ENCODE measurements at places on chromosomes 6 and 20. TPM values are rescaled to one million over a fixed set of nuclear protein-coding genes. Genes with fewer than 3 reads are reported as not detected.

- DNase-seq = no peak
Measured at GRCh38 chr6:44042989-44043478, 84.2 kb downstream of the MRPL14 start.

- peak; percentile 84 for DNase-seq
Measured at GRCh38 chr6:82144852-82145340, 102.6 kb downstream of the IBTK start.

- DNase-seq = no peak
Measured at GRCh38 chr20:12949429-12949980, 59.3 kb upstream of the SPTLC3 start.

DNA sequence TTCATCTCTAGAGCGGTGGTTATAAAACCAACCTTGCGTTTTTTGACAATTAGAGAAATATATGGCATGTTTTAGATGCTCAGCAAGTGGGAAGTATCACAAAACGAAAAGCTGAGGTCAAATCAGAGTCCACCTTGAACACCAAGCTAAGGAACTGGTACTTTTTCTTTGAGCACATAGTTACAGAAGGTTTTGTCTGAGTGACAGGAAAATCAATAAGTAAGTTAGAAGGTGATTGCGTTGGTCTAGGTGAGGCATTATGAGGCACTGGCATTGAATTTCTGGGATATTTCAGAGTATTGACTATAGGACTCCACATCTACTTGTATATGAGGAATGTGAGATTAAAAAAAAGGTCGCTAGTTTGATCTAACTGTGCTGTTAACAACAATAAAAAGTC, 597 bp upstream of the HINT3 start:
- DNase-seq = no peak

- no peak for DNase-seq
Measured at GRCh38 chr20:23315099-23315498, 35.5 kb upstream of the NXT1 start.

DNA sequence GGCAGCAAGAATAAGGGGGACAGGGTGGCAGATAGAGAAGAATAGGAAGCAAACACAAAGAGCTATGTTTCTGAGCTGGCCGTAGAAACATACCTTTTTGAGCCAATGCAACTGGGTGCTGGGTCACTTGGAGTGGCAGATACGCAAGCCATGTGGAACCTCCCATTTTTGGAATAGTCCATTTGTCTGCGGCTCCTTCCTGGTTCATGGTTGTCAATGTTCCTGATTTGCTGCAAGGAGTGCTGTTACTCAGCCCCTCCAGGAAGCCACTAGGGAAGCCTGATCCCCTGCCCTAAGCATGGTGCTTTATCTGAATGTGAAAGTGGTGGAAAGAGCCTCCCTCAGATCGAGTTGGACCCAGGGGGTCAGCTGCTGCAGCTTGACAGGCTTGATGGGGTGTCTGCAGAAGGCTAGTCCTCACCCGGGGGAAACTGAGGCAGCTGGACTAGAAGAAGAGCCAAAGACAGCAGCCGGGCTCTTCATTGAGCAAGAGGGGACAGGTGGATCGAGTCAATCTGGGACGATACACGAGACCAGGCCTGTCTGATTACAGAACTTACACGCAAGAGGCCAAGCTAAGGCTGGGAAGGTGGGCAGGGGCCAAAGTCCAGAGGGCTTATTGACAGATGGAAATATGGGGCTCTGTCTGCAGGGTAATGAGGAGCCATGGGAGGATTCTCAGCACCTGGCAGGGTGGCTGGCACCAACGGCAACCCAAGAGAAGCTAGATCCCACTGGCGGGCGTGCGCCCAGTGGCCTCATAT, 57.4 kb upstream of the CTNNBL1 start:
- DNase-seq = no peak

DNA sequence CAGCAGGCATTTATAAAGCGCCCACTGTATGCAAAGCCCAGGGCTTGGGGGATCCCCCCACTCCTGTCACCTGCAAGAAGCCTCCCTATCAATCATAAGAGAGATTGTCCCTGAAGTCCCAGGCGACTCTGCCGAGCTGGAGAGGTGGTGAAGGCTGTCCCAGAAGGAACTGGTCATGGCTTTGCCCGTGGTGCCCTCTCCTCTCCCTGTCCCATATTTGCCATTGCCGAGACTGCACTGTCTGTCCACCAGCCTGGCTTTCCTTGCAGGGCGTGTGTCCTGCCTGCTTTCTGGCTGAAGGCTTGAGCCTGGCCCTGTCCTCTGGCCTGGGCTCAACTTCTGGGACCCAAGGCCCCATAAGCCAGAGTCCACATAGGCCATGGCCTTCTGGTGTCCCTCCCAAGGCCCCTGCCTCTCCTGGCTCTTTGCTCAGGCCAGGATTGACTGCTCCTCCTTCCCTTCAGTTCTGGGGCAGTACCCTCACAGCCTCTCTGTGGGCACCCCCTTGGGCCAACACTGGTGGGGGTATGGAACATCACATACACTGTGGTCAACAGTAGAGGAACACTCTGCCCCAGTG, 46.9 kb downstream of the CPXM1 start:
- no peak for DNase-seq

DNA sequence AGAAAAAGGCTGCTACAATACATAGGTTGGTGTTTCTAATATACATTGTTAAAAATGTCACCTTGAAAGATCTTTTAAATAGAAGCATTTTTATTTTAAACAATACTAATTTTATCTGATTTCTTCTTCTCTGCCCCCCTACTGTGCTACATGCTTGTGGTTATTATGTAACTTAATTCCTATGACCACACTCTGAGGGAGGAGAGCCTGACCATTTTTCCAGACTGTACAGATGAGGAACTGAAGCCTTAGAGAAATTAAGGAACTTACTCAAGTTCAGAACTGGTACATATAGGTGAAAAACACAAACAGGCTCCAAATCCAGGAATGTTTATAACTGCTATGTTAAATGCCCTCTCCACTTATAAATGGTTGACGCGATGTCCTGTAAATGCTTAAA, 43.4 kb upstream of the ARHGAP18 start:
- no peak for DNase-seq

- no peak for DNase-seq
Measured at GRCh38 chr6:31528821-31529328, at the start of gene MCCD1. MCCD1 (plus strand) TSS chr6:31528962; CDS start chr6:31529015, 53 bp downstream.

DNA sequence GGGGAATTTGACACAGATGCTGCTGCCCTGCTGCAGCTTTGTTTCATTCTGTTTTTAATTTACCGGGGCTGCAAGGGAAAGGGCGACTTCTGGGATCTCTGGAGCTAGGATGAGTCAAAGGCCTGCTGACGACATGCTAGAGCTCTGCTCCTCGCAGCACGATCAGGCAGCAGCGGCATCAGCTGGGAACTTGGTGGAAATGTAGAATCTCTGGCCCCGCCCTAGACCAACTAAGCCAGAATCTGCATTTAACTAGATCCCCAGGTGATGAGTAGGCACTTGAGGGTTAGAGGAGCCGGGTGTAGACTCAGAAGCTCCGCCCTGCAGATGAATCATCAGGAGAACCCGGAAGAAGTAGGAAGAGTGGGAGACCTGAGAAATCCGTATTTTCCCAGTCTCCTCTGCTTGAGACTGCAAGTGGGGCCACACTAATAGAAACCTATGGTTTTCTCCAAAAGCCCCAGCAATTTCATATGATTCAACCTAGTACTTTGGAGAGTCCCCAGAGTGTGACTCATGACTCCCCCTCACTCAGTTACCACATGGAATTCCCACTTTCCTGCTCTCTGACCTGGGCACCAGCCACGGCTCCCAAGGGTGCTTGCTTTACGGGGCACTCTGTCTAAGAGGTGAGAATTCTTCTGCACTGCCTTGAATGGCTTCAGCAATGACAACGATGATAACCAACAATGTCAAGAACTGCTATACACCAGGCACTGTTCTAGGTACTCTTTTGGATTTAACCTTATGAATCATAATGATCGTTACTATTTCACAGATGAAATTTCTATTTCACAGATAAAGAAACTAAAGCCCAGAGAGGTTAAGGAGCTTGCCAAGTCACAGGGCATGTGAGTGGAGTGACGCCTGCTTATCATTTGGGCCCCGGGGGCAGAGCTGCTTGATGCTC, 18.1 kb downstream of the TUBB2B start:
- DNase-seq = peak; percentile 85

- DNase-seq = no peak
Measured at GRCh38 chr6:15484140-15484539, 178.7 kb downstream of the DTNBP1 start.

The PLCB1 gene
- 23.8 TPM for total RNA-seq

The SYNE1 gene
- total RNA-seq = 155 TPM
